ENCODE measurements at places on chromosomes 6 and 20.

- DNase-seq: no peak
These were observed 42.9 kb upstream of the UST start for GRCh38 chr6:148703900-148704299.

- peak; percentile 83 for DNase-seq
These were observed 11.4 kb upstream of the VEGFA start for GRCh38 chr6:43758617-43759050.

DNA sequence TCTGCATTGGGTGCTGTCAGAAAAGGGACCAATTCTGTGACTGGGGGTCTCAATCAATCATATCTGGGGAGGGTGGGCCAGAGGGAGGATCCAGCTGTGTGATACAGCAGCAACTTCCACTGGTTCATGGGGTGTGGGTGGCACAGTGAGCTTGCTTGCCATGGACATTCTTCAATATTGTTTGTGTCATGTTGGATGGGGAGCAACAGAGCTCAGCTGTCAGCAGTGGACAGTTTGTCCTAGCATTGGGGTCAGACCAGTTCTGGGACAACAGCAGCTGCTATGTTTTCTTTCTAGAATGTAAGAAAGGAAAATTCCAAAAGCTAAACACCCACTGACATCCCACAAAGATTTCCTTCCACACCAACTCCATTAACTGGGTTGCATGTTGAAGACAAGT lies 221.9 kb upstream of the CDH4 start:
- DNase-seq: no peak

GRCh38 chr6:35400901-35401311 lies 51.2 kb upstream of the FANCE start:
- DNase-seq: no peak

GRCh38 chr6:162200041-162200440 lies 527.5 kb downstream of the PRKN start:
- DNase-seq: no peak

DNA sequence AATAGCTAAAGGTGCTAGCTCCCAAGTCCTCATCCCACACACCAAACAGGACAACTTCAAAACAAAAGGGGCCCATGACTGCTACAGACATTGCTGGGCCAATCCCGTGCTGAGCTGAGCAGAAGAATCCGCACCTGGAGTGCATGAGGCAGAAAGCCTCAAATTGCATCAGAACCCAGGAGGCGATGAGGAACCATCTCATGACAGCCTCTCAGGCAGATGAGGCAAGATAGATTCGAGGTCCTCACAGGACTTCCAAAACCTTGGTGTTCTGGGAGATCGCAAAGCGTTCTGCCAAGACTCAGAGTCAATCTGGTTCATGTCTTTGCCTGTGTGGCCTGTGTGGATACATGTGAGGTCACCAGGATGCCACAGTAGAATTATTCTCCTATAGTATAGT lies 32.8 kb upstream of the SSTR4 start:
- DNase-seq: no peak

DNA sequence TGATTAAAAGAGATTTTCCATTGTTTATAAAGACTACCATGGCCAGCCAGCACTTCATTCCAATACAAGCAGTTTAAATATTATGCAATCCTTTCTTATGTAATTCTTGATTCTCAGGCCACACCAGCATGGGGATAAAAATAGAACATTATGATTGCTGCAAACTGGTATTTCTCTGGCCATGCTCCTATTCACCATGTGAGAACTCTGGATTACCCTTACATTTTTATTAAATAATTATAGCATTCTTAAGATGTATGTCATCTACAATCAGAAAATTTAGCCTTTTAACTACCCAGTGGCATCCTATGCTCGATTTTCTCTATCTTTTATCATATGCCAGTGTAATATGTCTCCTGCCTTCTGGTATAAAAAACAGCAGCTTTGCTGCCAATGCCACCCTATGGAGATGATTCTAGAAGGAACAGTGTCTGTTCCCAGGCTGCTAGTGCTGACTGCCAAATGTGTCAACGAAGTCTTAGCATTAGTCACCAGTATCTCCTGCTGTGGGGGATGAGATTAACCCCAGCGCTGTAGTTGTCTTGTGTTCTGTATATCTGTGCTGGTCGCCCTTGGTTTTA lies 501.4 kb downstream of the BCKDHB start:
- no peak for DNase-seq

DNA sequence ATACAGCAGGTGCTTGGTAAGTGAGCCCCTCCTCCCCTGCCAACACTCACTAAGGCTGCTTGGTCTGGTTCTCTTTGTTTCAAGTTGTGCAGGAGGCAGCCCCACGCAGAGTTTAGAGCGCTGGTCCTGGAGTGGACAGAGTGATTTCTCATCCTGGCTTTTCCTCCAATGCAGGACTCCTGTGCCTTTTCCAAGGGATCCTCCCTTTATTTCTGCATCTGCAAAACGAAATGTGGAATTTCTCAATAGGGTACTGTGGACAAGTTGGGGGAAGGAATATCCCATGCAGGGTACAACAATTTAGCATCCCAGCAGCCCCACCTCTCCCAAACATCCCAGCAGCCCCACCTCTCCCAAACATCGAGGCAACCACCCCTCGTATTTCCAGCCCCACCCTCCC lies 30.6 kb upstream of the CCDC167 start:
- DNase-seq: no peak

- DNase-seq: no peak
These were observed 32.3 kb downstream of the NCR2 start for GRCh38 chr6:41367700-41368099.

DNA sequence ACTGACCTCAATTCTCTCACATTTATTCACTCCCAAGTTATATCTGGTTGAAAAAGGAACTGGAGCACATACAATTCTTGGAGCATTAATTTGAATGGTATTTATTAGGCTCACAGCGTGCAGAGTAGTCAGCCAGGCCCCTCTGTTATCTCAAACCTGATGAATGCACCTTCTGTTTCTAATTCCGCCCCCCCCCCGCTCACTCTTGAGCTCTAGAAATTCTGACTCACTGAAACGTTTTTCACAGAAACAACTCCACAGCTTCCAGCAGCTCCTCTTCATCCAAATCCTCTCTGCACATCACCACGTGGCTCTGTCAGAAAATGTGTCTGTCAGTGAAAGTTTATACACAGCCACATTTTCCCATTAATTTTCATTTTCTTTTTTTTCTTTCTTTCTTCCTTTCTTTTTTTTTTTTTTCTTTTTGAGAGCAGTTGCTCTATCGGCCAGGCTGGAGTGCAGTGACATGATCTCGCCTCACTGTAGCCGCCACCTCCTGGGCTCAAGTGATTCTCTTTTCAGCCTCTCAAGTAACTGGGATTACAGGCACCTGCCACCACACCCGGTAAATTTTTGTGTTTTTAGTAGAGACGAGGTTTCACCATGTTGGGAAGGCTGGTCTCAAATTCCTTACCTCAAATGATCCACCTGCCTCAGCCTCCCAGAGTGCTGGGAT lies 109.4 kb downstream of the TBXT start:
- DNase-seq: no peak

- DNase-seq: no peak
These were observed 89.1 kb upstream of the PLEKHG1 start for GRCh38 chr6:150510576-150510975.

GRCh38 chr6:140078561-140079125 lies 704.2 kb upstream of the CITED2 start:
- no peak for DNase-seq
